ENCODE measurements at places on chromosomes 7 and 10.
A peak's percentile ranks its signal among the peaks of the same experiment; 100 is the strongest.

DNA sequence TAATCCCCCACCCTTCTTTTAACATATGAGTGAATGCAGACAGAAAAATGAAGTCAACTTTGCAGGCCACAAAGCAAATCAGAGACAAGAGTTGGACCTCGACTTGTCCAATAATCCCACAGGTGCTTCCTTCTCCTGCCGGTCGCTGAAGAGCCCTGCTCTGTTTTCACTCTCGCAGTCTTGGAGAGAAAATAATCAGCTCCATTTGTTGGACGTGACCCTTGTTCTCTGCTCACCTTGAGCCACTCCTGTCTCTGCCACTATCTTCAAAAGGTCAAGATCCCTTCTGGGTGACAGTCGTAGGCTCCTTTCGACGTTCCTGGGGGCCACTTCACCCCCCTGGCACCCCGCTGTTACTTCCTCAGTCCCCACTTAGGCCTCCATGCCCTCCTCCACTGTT lies 2.8 kb upstream of the KLF6 start:
- DNase-seq, result no peak

- no peak for DNase-seq
These were observed 33.6 kb upstream of the VSIR start for GRCh38 chr10:71806704-71807556.

GRCh38 chr10:17814973-17815372 lies 5.8 kb downstream of the MRC1 start:
- DNase-seq, result no peak

GRCh38 chr7:87816389-87816788 lies 59.8 kb downstream of the SLC25A40 start:
- no peak for DNase-seq

DNA sequence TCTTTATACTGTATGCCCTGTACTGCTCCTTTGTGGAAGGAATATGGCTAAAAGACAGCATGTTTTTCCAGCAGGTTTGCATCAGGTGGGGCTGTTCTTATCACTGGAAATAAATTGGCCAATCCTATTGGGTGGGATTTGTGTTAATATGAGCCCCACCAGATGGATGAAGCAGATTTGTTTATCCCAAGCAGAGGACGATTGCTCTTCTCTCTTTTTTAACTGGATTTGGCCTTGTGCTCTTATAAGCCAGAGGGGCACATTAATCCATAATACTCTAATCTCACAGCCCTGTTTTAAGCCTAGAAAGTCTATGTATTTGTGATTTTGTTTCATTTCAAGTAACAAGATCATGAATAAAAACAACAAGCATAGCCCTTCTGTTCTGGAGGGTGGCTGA lies 240.1 kb upstream of the ADARB2 start:
- DNase-seq, result no peak

- DNase-seq, result peak; percentile 8
These were observed 28.9 kb downstream of the LRRC27 start for GRCh38 chr10:132360766-132361447.

GRCh38 chr7:114658216-114658615 lies 243.6 kb downstream of the FOXP2 start:
- DNase-seq, result no peak

DNA sequence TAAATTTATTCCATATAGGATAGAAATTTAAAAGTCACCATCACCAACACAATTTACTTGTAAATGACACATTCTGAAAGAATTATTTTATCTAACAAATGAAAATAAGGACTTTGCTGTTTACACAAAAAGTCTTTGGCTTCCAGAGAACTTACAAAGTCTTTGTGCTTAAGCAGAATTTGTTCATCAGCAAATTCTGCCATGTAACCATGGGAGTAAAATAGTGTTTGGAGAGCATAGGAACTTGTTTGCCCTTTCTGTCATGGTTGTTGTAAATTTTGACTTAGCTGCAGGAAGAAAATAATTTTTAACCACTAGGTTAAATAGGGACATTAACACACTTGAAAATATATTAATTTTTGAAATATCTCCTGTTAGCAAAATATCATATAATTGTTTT lies 15.2 kb downstream of the FGL2 start:
- DNase-seq, result no peak

- DNase-seq, result no peak
These were observed 13.2 kb upstream of the ITPRID1 start for GRCh38 chr7:31500656-31501055.

DNA sequence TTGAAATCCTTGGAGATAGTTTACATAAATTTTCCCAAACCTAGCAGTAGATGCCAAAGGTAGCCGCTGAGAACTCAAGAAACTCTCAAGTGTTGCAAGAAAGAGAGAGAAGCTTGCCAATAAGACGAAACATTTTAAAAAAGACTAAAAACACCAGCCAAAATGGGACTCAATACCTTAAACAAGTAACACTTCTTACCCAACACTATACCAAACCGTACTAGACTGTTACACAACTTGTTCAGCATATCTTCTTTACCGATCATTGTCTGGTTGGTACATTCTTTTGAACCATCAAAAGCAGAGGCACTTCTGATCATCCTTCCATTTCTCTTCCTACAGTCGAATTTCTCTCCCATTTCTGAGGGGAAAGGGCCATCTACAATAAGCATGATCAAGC lies 4.8 kb upstream of the PTPN12 start:
- DNase-seq, result no peak

GRCh38 chr10:3455385-3456334 lies 283.1 kb upstream of the PITRM1 start:
- DNase-seq, result no peak
